ENCODE measurements at places on chromosomes 3 and 15. TPM values are rescaled to one million over a fixed set of nuclear protein-coding genes. Genes with fewer than 3 reads are reported as not detected.

The TMC3 gene
- 0.22 TPM for total RNA-seq

DNA sequence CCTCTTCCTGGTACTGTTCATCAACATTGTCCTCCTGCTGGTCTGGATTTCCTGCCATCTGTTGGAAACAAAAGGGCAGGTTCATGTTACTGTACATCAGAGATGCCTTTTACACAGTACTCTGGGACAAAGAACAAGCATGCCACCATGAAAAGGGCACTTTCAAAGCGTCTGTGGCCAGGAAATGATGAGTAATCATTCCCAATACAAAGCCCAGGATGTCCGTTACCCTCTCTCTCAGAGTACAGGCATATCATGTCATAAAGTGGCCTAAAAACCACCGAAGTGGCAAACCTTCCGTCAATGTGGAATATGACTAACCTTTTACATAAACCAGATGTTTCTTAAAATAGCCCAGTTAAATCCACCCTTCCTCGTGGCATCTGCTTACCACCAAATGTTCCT, 71.2 kb downstream of the GOLIM4 start:
- peak; percentile 90 for DNase-seq

- no peak for DNase-seq
Measured at GRCh38 chr3:140830391-140830790, 111.2 kb upstream of the SLC25A36 start.

DNA sequence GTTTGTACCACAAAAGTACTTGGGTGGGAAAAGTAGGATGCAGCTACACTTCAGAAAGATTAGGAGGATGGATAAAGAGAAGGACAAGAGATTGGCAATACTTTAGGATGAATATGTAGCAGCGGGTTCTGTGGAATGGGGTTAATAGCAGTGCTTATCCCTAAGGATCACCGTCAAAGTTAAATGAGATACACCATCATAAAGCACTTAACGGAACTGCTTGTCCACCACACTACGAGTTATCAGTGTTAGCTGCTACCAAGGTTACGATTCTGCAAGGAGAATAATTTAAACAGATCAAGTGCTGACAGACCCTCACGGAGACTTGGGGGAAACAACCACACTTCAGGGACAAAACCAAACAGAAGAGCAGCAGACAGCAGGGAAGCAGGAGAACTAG, 963 bp downstream of the SHQ1 start:
- DNase-seq = no peak

DNA sequence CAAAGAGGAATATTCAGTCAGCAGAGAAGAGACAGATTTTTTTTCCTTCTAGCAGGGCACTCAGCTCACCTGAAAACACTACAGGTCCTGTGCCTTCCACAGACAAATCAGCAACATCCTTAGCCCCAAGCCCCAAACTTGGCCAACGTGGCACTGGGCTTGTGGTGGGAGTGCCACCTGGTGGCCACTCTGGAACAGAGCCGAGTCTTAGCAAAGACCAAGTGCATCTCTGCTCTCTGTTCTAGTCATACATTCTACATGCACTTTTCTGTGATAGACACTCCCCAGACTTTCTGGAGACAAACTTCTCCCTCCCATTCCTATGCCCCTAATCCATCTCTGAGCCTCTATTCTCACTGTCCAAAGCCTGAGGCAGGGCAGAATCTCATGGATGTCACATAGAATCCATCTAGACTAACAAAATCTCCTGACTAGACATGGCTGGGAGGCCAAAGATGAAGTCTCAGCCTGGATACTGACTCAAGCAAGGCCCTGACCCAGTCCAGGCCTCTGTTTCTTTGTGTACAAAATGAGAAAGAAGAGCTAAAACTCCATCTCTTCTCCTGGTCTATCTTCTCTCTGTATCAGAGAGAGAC, 5.1 kb upstream of the SEMA7A start:
- peak; percentile 53 for DNase-seq

DNA sequence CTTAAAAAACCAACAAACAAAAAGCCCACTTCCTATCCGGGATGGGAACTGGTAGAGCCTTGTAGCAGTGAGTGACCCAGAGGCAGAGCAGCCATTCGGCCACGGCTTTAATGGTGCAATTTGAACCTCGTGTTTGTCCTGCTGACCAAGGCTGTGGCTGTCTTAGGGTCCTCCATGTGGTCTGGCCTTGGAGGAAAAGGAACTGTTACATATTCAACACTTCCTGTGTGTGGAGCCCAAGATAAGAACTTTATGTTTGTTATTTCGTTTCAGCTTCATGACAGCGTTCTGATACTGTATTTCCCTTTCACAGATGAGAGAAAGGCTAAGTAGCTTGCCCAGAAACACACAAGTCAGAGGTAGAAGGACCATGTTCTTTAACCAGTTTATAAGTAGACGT, 269.8 kb downstream of the SV2B start:
- DNase-seq = no peak
